Globus pallidus (tissue), 1 donor: ENCODE measurements at places on chromosomes 2 and 18.

GRCh38 chr2:60826111-60826510 is 55.3 kb upstream of the REL start:
- DNase-seq = no peak

DNA sequence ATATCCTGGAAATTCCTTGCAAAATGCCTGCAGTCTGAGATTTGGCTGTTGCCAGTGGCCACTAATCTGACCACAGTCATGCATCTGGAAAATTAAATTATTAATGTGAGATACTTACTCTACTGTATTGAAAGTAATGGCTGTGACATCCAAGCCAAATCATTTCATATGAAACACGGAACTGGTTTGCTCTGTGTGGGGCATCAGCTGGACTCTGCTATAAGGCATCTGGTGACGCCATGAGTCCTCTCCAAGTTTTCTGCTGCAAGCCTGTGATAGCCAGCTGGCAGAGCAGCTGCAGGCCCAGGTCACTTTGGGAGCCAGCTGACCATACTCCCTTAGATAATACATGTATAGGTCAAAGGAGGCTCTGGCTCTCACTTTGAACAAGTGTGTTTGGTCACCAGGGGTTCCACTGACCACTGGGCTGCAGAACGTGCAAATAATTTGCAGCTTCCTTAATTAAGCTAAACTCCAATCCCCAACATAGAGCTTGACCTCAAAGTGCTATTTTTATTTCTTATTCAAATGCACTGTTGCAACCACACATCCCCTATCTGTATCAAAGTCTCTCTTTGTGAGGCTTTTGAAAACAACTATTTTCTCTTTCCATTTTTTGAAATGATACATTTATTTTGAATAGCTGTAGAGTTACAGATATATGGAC is 152.9 kb downstream of the NCKAP5 start:
- peak; percentile 46 for DNase-seq

DNA sequence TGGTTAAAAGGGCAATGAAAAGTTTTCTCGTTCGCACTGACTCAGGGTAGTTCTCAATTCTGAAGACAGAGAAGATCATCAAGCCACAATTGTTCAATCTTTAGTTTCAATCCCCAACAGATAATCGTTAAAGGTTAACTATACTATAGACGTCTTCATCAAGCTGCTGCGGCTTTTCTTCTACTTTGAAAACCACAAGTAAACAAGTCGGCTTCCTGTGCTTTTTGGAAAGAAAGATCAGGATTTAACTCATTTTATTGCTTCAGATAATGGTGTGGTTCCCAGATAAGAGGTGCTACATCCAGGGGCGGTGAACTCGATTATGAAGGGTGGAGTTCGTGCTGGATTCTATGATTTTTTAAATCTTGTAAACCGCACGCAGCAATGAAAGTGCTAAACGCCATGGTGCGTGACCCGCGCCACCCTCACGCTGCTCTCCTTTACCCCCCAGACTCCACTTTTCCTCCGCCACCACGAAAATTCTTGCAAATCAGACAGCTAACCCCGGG is 545 bp upstream of the CDCA7 start:
- no peak for DNase-seq

DNA sequence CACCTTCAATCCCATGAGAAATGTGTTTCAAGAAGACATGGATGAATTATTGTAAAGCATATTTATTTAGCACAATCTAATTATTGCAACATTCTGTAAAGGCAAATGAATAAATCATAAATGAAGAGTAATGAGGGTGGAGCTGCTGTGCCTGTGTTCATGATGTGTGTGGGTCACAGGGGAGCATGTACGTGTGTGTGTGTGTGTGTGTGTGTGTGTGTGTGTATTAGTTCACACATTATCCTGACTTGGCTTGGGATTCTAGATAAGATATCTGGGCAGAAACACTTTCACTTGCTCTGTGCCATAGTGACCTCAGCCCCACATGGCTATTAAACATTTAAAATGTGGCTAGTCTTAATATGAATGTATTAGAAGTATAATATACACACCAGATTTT is 361.8 kb downstream of the ALK start:
- DNase-seq = no peak

- DNase-seq = no peak
These were observed 40.7 kb upstream of the TANK start for GRCh38 chr2:161119483-161119882.

DNA sequence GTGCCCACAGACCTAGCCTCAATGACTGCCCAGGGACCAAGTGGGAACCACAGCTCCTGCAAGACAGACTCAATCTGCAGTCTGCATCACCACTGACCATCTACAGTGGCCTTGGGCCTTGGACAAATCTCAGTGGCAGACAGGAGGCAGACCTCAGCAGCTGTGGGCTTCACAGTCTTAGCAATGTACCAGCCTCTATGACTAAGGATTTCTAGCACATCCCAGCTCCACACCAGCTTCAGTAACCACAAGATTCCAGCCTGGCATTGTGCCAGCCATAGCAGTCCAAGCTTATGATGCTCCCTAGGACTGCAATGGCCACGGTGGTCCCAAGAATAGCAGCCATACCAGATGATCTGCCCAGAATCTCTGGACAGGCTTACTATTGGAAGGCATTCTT is 19.6 kb upstream of the WDR75 start:
- no peak for DNase-seq

DNA sequence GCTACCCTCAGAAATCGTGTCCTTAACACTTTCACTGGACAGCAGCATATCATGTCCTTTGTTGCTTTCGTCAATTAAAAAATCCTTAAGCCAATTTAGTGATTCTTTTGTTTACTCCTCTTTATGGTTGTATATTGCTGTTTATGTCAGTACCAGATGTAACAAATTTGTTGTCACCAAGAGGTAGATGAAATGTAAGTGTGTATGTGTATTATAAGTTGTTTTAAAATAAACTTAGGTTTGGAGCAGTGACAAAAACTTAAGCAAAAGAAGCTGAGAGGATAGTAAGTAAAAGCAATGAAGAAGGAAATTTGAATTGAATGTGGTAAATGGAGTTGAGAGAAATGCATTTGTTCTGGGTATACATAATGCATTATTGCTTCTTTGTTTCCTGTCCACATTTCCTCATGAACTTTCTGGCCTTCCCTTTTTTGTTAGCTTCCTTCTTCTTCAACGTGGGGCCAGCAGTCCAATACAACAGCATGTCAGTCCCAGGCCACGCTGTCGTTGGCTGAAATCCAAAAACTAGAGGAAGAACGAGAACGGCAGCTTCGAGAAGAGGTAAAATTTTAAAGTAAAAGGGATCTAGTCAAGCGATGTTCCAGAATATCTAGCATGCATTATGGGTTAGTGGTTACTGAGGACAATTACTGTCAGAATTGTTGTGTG is 30.5 kb upstream of the SNORC start:
- peak; percentile 76 for DNase-seq

DNA sequence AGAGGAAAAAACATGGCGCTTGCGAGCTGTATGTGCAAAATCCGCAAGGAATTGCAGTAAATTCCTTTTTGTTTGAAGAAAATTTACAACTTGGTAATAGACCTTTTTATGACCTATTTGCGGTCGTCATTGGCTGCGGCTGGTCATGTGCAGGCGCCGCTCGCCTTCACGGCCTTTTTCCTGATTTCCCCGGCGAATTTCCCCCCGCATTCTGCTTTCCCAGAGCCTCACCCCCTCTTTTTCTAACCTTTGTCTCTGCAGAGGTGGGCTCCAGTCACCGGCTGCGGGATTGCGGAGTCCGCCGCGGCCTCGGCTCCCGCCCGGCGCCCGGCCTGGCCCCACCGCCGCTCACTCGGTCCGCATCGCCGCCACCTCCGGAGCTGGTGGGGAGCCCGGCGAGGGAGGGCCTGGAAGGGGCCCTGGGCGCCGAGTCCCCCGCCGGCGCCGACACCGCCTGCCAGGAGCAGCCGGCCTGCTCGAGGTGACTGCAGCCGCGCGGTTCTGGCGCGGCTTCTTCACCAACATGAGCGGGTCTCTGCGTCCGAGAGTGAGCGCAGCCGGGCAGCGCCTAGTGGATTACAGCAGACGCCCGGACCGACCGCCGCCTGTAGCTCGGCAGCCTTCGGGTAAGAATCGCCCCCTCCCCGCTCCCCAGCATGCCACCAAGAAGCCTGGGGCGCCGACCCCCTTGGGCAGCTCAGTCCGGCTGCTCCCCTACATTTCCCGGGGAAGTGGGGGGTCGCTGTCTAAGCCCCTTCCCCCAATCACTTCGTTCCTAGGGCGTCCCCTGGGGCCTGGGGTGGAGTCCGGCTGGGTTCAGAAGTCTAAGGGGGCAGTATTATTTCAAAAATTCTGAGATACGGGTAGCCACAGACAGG is 7.1 kb downstream of the HOXD8 start:
- no peak for DNase-seq

DNA sequence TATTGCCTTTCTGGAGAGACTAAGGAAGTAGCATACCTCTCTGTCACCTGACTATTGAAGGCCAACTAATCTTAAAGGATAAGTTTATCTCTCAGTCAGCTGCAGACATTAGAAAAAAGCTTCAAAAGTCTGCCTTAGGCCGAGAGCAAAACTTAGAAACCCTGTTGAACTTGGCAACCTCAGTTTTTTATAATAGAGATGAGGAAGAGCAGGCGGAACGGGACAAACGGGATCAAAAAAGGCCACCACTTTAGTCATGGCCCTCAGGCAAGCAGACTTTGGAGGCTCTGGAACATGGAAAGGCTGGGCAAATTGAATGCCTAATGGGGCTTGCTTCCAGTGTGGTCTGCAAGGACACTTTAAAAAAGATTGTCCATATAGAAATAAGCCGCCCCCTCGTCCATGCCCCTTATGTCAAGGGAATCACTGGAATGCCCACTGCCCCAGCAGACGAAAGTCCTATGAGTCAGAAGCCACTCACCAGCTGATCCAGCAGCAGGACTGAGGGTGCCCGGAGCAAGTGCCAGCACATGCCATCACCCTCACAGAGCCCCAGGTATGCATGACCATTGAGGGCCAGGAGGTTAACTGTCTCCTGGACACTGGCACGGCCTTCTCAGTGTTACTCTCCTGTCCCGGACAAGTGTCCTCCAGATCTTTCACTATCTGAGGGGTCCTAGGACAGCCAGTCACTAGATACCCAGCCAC is 61.5 kb upstream of the FAM98A start:
- DNase-seq = no peak

- DNase-seq = no peak
These were observed 483.8 kb downstream of the NUP35 start for GRCh38 chr2:183607995-183608394.

- no peak for DNase-seq
These were observed 21.5 kb downstream of the IL1RN start for GRCh38 chr2:113148606-113149552.

DNA sequence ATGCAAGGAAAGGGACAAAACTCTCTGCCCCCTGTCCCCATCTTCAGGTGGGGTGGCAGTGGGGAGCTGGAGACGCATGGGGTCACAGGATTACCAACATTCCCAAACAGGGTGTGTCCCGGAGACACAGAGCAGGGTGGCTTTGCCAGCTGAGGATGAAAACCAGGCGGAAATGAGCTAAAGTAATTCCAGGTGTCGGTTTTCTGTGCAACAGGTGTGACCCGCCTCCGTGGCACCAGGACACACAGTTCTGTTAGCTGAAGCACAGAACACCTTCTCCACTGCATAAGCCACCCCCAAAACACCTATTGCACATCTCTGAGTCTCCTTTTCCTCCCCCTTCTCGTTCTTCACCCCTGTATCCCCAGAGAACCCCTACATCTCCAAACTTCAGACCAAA is 122.7 kb upstream of the GLI2 start:
- no peak for DNase-seq

DNA sequence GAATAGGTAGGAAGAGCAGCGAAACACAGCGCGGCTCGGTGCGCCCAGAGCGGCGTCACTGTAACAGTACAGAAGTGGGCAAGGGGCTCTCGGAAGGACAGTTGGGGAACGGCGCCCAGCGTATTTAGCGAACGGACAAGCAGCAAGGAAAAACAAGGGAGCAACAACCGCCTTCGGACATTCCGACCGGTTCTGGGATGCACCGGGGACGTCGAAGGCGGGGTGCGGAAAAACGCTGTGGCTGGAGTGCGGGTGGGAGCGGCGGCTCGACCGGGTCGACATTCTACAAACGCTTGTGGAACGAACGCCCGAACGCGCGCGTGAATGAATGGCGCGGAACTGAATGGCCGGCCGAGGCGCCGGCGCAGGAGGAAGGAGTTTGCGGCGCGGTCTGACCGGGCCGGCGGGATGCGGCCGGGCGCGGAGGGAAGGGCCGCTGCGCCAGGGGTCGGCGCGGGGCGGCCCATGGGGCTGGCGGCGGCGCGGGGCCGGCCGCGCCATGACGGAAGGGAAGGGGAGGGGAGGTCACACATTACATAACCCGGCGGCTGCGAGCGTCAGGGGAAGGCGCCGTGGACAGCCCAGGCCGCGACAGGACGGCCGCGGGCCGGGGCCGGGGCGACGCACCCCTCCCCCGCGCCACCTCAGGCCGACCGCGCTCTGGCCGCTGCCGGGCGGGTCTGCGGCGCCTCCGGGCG is 605 bp downstream of the REV1 start:
- DNase-seq = peak; percentile 72

DNA sequence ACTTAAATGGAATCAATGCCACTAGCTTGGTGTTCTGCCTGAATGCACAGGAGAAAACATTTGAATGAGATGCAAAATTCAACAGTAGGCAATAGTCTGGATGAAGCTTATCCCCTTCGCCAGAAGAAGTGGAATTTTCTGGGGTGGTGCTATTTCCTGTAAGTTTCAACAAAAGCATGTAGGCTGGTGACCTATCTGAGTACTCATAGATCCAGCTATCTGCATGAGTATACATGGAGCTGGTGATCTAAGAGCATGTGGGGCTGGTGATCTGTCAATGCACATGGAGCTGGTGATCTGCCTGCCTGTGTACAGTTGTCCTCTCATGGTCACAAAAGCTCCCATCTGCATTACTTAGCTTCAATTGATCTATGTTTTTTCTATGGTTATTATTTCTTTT is 71.2 kb downstream of the SLC9A4 start:
- no peak for DNase-seq

DNA sequence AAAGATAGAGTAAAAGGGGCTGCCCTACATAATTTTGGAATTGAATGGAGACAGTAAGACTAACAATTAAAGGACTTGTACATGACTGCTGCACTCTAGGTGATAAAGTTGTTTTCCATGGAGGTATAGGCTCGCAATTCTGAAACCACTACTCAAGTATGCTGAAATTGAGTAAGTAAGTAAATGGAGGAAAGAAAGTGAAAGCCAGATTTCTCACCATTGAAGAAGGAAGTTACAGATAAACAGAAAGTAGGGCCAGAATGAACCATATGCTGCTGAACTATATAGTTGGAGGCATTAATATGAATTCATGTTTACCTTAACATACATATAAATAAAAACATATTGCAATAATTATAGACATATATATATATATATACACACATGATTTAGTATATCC is 225.7 kb upstream of the ST6GAL2 start:
- no peak for DNase-seq
